Hippocampal formation (tissue), 2 donors: ENCODE measurements at places on chromosomes 12 and 14.

DNA sequence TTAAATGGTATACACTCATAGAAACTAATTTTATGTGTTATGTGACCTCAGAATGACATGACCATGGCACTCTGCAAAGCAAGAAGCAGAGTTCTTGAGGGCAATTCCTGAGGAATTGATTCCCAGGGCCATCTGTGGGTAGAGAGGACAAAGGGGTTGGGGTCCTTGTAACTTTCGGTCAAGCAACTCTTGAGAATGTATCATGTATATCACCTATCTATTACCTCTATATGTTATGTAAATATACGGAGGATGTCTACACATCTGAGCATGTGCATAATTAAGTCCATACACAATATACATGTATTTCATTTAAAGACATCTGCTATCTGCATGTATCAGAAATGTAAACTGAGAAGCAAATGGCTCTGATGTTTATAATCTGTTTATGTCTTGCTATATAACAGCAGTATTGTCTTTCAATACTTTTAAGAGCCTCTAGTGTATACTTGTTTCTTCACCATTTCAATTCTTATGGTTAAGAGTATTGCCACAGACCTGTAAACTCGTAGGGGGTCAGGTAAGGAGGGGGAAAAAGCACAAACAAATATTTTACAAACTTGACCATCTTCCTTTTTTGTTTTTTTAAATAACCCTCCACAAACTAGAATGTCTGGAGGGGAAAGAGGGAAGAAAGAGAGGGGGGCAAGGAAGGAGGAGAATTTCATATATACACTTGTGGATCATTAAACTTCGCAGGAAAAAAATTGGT is 4.5 kb downstream of the FOXA1 start:
- DNase-seq, result no peak

GRCh38 chr12:39395866-39396265 is 47.1 kb downstream of the KIF21A start:
- DNase-seq, result no peak

DNA sequence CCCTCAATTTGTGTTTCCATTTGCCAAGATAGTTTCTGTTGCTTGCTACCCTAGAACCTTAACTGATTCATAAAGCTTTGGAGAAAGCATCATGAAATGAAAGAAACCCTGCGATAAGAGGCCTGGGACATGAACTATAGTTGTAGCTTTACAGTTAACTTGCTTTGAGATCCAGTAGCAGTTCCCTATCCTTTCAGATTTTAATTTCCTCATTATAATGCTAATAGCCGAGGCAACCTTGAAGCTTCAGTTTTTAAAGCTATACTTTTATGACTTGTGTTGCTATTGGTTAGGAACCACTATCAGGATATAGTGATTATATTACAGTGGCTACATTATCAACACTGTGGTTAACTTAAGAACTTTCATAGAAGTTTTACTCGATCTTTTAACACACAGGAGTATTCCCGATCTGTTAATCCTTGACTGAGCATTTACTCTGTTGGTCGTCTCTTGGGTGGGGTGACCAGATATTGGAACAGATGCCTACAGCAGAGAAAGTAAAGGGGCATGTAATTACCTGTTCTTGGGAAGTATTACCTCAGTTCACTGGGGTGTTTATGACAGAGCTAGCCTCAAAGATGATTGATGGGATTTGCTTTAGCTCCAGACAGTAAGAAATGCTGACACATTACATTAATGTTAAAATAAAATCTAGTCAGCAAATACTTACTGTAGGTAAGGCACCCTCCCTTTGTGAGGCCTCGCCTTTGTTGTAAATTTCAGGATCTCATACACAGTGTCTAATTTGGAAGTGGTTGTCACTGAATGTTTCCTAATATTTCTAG is 86.2 kb upstream of the CSRP2 start:
- no peak for DNase-seq

GRCh38 chr14:20618271-20618749 is 23.2 kb downstream of the OR6S1 start:
- no peak for DNase-seq

DNA sequence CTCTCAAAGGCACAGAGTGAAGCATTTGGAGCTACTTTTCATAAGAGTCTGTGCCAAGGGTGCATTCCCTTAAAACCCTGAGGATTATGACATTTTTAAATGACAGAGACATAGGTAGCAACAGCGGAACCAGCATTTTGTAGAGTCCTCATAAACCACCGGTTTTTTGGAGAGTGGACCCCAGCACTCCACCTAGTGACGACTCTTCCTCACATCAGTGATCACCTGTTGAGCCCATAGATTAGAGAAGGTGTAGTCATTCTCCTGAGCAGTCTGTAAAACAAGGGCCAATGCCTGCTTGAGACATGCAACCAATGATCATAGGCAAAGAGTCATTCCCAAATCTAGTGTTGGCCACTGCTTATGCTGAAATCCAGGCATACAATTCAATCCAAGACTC is 399.1 kb downstream of the GXYLT1 start:
- no peak for DNase-seq

DNA sequence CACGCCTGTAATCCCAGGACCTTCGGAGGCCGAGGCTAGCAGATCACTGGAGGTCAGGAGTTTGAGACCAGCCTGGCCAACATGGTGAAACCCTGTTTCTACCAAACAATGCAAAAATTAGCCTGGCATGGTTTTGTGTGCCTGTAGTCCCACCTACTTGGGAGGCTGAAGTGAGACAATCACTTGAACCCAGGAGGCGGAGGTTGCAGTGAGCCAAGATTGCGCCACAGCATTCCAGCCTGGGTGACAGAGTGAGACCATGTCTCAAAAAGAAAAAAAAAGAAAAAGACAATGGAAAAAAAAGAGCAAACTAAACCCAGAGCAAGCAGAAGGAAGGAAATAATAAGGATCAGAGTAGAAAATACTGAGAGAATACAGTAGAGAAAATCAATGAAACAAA is 5.4 kb downstream of the CHURC1 start:
- no peak for DNase-seq

DNA sequence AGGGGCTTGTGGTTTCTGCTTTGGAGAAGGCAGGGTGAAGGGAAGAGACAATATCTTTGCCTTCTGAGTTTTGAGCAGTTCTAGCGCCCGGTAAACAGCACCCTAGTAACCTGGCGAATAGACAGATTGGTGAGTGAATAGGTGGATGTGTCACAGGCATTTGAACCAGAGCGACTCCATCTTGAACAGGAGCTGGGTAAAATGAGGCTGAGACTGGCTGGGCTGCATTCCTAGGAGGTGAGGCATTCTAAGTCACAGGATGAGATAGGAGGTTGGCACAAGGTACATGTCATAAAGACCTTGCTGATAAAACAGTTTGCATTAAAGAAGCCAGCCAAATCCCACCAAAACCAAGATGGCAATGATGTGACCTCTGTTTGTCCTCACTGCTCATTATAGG is 643.6 kb upstream of the TMEM132C start:
- no peak for DNase-seq

DNA sequence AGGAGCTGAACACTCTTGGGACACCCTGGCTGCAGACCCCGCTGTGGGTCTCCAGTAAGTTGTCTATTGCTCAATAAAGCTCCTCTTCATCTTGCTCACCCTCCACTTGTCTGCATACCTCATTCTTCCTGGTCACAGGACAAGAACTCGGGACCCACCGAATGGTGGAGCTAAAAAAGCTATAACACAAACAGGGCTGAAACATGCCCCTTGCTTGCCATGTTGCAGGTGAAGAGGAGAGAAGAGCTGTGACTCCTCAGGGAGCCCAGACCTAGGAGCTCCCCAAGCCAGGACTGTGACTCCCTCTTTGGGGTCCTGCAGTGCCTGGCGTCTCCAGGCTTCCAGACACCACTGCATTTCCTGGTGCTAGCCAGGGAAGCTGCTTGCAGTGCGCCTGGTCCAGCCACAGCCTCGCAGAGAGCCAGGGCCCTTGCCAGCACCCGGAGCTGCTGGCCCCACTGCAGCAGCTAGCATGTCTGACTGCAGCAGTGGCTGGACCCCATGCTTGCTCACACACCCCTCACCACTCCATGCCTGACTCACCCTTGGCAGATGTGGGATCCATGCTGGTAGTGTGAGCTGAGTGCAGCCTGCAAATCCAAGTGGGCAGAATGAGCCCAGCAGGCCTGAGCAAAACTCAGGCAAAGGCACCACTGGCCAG is 37.1 kb upstream of the OR5AU1 start:
- no peak for DNase-seq

- no peak for DNase-seq
Measured at GRCh38 chr14:71534506-71534905, 397.7 kb upstream of the RGS6 start.

- DNase-seq, result no peak
Measured at GRCh38 chr14:56099081-56099797, 19.0 kb upstream of the PELI2 start.

- no peak for DNase-seq
Measured at GRCh38 chr12:68617160-68617926, 6.6 kb downstream of the RAP1B start.

- no peak for DNase-seq
Measured at GRCh38 chr14:104519721-104520120, 59.8 kb upstream of the C14orf180 start.

GRCh38 chr14:71713451-71713850 is 218.8 kb upstream of the RGS6 start:
- no peak for DNase-seq

DNA sequence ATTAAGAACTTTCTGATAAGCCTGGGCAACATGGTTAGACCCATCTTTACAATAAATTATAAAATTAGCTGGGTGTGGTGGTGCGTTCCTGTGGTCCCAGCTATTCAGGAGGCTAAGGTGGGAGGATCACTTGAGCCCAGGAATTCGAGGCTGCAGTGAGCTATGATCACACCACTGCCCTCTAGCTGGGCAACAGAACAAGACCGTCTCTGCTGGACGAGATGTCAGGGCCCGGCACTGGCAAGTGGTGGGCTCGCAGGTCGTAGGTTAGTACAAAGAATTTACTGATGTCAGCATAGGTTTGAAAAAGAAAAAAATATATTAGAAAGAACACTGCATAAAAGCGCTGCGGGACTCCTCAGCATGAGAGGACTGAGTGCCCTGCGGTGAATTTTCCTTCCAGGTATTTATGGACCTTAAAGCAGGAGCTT is 15.7 kb upstream of the VSIG10 start:
- DNase-seq, result no peak
